Activated T-cell treated with anti-CD3 and anti-CD28 coated beads for 1 hour (primary cell): ENCODE measurements at places on chromosomes 5 and 9.

- DNase-seq = no peak
These were observed 168.4 kb upstream of the MPDZ start for GRCh38 chr9:13447843-13448422.

DNA sequence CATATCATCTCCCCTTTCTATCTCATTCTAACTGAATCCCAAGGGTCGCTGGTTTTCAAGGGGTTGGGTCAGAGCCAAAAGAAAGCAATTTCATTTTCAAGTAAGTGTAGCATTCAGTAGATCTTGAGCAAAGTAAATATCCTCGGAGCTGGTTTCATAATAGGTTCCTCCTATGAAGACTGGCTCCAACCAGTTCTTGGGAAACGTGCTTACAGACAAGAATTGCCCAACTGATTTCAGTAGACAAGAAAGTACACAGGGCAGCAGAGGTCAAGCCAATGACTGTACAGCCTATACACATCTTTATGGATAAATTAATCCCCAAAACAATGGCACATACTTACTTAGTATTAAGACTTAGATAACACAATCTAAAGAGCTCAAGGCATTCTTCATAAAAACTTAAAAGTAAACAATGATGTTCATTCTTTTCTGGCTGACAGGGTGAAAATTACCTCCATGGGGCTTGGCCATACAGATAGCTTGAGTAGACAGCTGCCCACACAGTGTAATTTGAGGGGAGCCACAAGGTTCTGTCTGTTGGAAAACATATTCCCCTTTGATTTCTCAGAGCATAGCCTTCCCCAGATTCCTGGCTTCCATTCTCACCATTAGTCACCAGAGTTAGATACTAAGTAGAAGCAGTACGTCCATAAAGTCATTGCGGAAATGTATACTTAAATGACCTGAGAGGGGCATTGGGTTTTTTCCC is 163.9 kb downstream of the ARRDC3 start:
- no peak for DNase-seq

DNA sequence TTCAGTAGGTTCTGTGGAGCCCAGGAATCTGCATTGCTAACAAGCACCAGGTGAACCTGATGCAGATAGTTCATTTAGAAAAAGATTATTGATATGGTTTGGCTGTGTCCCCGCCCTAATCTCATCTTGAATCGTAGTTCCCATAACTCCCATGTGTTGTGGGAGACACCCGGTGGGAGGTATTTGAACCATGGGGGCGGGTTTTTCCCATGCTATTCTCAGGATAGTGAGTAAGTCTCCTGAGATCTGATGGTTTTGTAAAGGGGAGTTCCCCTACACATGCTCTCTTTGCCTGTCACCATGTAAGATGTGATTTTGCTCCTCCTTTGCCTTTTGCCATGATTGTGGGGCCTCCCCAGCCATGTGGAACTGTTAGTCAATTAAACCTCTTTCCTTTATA is 212.0 kb downstream of the RAB3C start:
- DNase-seq = no peak

- no peak for DNase-seq
These were observed 14.5 kb upstream of the SEMA4D start for GRCh38 chr9:89512382-89512781.

DNA sequence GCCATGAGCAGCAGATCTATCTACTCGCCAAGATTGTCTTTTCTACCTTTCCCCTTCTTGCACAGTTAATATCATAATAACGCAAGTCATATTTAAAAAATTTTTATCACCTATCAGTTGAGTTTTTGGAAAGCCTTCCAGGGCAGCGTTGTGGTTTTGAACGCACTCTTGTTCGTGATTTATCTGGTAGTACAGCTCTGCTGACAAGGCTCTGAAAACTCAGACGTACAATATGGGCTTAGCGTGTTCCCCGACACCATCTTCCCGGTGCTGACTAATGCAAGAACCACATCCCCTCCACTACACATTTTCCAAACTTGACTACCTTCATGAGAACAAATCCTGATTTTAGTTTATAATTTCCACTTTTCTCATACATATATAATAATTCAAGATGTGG is 1.6 kb upstream of the NFIL3 start:
- DNase-seq = no peak

GRCh38 chr5:61821561-61821960 is 484.4 kb upstream of the KIF2A start:
- DNase-seq = no peak

- DNase-seq = peak; percentile 65
These were observed 13.7 kb upstream of the FCHSD1 start for GRCh38 chr5:141664733-141665461.

GRCh38 chr5:178150977-178151734 is 2.5 kb downstream of the NHP2 start:
- no peak for DNase-seq

GRCh38 chr5:149941795-149942194 is 2.8 kb downstream of the PDE6A start:
- no peak for DNase-seq

DNA sequence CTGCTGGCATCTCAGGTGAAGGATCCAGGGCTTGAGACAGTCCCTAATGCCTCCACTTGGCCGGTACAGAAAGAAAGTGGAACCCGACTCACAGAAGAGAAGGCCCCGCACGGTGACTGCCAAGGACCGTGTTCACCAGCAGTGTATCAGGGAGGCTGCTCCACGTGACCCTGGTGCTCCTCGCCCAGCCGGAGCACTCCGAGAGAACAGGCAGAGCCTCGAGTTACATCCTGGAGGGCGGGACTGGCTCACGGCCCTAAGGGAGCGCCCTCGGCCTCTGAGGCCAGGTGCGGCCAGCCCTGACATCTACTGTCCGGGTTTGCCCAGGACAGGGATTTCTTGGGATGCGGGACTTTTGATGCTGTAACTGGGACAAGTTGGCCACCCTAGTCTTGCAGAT is 104.0 kb upstream of the SARDH start:
- DNase-seq = no peak

- no peak for DNase-seq
These were observed 220.1 kb downstream of the ANXA1 start for GRCh38 chr9:73371801-73372200.

GRCh38 chr9:105138306-105138801 is 106.1 kb upstream of the SLC44A1 start:
- no peak for DNase-seq

DNA sequence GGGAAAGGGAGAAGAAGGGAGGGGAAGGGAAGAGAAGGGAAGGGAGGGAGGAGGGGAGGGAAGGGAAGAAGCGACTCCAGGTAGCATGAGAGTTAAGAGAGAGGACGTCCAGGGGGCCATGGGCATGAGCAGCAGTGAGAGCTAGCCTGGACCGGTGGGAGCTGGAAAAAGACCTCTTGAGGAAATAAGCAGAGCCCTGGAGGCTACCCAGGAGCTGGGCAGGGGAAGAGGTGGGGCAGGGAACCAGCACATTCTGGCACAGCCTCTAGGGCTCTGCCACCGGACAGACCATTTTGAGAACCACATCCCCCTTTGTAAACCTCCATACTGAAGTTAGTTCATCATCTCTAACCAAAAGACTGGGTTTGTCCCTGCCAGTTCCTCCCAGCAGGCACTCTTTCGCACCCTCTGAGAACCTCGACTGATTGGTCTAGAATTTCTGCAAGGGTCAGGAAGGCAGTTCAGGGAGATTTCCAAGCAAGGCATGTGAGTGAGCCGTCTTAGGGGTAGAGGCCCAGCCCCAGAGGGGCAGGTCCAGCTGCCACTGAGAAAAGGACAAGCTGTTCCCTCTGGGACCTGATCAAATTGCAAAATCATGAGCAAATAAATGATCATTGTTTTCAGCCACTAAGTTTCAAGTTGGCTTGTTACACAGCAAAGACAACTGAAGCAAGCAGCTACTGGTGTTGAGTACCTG is 11.6 kb downstream of the NAIF1 start:
- DNase-seq = no peak

DNA sequence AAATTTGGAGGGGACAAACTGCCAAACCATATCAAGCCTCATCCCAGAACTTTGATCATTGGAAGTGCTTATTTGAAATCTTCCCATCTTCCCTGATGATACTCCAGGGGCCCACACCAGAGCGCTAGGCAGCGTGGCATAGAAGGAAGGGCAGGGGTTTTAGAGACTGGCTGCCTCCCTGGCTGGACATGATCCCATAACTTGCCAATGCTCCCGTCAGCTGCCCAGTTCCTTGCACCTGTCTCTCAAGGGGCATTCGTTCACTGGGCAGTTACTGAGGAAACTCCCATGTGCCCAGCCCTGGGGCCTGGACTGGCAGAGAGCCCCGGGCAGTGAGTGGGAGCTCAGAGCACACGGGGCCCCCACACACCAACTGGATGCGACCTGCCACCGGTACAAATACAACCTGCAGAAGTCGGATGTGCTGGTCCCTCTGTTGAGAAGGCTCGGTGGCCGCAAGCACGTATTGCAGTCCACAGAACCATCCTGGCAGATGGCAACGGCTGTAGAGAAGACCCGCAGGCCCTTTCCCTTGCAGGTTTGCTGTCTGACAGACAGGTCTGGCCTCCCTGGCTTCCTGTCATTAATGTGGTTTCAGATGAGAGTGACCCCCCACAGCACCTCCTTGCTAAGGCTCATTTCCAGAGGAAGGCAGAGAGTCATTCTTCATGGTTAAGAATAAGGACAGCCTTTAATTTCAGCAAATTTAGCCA is 122.4 kb downstream of the MVB12B start:
- no peak for DNase-seq

GRCh38 chr9:6460189-6460768 is 47.3 kb downstream of the UHRF2 start:
- DNase-seq = no peak

GRCh38 chr5:72255670-72256069 is 64.4 kb downstream of the MRPS27 start:
- DNase-seq = no peak

- DNase-seq = no peak
These were observed 18.9 kb upstream of the NPR3 start for GRCh38 chr5:32692036-32692746.

DNA sequence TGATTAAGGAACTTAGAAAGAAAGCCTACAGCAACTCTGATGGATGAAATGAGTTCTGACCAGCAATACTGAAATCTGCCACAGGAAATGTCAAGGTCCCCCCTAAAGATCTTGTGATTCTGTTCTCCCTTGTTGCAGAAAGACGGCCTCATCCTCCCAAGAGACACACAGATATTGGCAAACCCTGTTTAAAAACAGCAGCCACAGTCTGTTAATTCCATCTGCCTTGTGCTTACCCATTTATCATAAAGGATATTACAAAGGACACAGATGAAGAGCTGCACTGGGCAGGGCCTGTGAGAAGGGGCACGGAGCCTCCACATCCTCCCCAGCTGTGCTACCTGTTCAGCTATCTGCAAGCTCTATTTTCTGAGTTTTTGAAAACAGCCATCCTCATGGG is 15.2 kb downstream of the RAPGEF1 start:
- DNase-seq = no peak

GRCh38 chr5:74394528-74394915 is 246.0 kb downstream of the ENC1 start:
- DNase-seq = no peak

DNA sequence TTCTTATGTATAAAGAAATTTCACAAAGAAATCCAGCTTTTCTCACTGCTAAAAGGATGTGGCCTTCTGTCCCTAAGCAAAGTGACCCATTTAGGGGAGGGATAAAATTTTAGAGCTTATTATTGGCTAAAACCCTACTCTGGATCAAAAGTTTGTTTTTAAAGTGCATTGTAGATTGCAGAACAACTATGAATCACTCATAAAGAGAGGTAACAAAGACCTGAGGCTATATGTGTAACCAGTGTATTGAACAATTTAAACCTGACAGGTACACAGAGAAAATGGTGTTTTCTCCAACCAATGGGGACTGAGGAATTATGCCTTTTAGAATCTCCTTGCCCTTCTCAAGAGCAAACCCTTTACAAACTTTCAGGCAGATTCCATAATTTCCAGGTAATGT is 86.6 kb downstream of the MUSK start:
- no peak for DNase-seq

DNA sequence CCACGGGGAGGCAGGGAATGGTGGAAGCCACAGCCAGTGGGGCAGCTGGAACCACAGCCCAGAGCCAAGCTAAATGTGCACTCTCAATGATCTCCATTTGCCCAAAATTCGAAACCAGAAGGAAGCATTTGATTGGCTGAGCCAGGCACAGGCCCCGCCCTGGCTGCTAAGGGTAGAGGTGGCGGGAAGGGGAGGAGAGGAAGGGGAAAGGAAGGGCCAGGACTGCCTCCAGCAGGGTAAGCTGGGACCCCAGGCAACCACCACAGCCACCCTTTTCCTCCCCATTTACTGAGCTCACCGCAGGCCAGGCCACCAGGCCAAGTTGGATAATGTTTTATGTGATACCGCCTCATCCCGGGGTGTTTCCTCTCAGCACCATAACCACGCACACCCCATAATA is 100.3 kb upstream of the RAPGEF1 start:
- DNase-seq = no peak

DNA sequence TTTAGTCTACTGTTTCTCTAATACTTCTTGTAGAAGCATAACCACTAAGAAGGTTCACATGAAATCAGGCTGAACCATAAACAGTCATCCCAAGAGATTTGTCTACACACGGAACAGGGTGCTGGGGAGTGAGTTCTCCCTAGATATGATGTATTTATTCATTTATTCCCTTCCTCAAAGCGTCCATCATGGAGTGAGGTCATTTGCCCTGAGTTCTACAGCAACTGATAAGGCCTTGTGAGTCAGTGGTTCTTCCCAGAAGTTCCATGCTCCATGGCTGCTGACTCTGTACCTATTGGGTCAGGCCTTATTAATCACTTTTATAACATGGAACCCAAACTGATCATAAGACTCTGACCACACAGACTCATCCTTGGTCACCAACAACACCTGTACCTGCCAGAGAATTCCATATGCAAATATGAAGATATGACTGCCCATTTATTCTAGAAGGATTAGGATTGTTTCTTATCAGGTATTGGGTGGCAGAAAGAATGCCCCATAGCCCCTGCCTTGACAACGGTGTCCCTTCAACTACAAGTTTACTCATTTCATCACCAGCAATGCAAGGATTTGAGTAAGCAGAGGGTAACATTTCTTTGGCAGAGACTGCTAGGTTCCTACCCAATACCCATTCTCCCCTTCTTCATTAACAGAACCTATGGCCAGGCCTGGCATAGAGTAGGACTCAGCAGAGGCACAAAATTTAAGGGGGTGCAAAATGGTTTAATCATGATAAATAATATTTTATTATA is 118.1 kb downstream of the LHFPL2 start:
- no peak for DNase-seq

DNA sequence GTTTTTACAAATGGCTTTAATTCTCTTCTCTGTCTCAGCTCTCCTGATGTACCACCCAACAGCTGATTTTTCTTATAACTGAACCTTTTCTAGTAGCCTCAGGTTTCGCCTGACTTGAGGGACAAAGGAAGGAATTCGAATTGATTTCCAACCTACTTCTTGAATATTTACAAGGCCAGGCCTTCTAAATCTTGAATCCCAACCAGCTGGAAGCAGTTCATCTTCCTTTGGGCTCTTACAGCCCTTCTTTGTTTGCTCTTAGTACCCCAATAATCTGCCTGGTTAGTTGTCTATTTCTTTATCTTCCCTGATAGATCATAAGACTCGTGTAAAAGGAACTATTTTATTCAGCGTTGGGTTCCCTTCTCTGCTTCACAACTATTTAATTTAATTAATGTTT is 95.9 kb downstream of the NLN start:
- DNase-seq = no peak
